ENCODE measurements at places on chromosomes 4 and X.

DNA sequence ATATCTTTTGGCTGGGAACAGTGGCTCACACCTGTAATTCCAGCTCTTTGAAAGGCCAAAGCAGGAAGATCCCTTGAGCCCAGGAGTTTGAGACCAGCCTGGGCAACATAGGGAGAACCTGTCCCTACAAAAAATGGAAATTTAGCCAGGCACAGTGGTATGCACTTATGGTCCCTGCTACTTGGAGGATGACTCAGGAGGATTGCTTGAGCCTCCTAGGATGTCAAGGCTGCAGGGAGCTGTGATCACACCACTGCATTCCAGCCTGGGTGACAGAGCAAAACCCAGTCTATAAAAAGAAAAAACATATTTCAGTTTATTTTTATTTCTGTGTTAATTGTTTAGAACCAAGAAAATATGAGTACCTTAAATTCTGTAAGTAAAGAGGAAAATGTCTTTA lies 123.7 kb downstream of the CBR4 start:
- no peak for DNase-seq

DNA sequence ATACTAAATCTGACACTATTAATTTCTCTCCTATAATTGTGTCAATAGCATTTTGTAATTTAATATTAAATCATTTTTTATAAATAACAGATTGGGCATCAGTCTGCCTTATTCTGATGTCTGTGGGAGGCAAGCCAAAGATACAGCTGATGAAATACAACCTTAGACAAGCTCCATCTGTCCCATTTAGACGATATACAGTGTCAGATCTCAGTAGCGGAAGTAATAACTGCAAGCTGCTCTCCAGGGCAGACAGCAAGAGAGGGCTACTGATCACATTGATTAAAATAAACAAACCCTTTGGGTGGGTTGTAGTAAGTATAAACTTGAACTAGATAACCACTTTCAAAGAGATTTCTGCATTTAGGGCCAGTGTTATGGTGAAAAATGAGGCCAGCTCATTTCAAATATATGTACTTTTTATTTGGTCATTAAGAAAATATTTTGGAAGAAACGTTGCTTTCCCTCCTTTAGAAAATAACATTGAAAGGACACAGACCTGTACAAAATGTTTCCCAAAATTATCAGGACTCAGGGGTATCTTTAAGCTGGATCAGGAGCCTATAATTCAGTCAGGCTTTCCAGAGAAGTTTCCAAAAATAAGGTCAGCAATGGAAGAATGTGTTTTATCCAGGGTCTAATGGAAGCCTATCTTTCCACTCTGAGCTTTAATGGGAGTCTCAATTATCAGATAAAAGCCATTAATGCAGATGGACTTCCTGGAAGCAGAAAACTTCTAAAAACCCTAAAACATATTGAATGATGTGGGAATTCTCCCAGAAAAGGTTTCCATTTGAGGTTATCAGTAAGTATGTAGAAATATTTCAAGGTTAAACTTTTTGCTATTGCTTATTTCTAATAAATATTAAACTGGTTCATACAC lies 1028.8 kb upstream of the IGFBP7 start:
- DNase-seq = no peak

DNA sequence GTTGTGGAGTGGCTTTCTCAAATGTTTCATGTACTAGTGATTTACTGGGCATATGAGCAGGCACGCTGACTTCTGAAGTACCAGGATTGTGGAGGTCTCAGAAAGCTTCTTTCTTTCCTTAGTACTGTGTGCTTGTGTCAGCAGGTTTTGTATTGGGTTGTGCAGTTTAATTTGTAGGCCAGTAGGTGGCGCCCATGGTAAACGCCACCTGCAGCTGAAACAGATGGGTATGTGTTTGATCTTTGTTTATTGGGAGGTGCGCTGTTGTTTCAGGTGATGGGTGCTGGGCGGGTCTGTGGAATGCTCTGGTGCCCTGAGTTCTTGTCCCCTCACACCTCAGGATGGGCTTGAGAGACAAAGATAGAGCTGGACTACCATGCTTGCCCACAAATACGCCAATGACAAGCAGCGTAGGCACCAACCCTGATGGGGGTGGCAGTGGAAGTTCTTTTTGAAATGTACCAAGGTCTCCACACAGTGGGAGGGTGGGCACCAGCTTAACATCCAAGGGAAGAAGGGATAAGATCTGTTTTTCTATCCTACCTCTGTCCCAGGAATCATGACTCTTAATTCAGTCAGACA lies 141.5 kb downstream of the RPS6KA6 start:
- DNase-seq = peak; percentile 0

- peak; percentile 30 for DNase-seq
These were observed 95.3 kb downstream of the FANCB start for GRCh38 chrX:14777525-14777924.

DNA sequence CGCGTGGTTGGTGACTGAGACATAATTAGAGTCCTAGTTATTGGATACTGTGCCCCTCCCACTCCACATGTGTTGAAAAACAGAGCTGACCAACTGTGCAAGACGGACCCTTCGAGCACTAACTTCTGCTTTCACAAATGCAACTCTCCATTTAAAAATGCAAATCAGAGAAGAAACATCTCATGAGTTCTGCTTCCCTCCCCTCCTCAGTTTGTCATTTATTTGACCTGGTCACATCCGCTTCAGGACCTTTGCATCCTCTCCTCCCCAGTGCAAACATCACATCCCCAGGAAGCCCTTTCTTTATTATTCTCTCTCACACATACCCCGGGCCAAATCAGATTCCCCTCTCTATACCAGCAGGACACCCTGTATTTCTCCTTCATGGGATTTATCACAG lies 38.1 kb upstream of the NOCT start:
- no peak for DNase-seq

- no peak for DNase-seq
These were observed 135.4 kb upstream of the FRMPD4 start for GRCh38 chrX:12002876-12003275.

GRCh38 chr4:92433272-92433758 lies 129.5 kb downstream of the GRID2 start:
- DNase-seq = no peak

GRCh38 chr4:138741766-138742377 lies 273.7 kb upstream of the NOCT start:
- DNase-seq = no peak

- no peak for DNase-seq
These were observed 40.1 kb downstream of the NUDT11 start for GRCh38 chrX:51456246-51456645.

DNA sequence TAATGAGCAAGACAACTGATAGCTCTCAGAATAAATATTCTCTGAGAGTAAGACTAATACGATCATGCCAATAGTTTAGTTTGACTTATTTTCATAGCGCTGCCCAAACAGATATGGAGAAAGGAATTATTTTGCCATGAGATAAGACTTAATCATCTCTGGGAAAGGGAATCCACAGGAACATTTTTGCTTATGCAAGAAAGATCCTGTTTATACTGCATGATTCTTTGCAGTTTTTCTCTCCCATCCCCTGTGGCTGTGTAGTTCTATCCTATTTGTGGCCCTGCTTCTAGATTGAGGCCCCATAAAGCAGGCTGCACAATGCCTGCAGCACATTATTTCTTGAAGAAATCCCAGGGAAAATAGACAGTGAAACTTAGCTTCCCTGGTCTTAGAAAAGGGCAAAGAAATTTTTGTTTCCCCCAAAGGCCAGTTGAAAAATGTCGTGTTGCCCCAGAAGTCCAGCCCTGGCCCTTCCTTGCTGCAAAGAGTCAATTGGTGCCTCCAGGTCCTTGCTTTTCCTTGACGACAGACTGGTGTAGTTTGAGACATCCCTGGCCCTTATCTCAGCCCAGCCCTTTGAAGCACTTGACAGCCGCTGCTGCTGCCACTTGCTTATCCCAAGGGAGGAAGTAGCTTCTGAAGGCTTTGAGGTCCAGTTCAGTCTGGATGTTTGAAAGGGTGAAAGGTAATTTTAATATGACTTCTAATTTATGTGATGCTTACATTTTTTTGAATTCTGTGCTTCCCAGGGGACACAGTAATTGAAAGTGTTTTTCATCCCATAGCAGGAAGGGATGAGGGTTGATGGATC lies 45.0 kb upstream of the SH3RF1 start:
- DNase-seq = no peak

- DNase-seq = no peak
These were observed 7.5 kb upstream of the PDLIM3 start for GRCh38 chr4:185542626-185543315.

- DNase-seq = no peak
These were observed 3.0 kb downstream of the ZIC3 start for GRCh38 chrX:137568741-137569469.

GRCh38 chr4:39415678-39416283 lies 9.1 kb downstream of the KLB start:
- DNase-seq = no peak

- DNase-seq = no peak
These were observed 242.9 kb upstream of the GK2 start for GRCh38 chr4:79650794-79651431.

DNA sequence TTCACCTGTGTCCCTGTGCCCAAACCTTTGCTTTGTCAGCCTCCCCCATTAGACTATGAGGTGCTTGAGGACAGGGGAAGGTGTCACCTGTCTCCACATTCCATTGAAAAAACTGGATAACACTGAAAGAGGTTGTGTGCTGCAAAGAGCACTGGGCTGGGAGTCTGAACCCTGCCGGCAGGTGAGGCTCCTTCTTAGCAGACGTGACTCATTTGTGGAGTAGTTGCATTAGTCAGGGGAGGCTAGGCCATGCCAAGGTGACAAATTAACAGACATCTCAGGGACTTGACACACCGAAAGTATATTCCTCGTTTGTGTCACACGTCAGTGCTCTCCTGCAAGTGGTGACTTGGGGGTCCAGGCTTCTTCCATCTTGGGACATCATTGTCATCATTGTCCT lies 95.9 kb upstream of the STX18 start:
- DNase-seq = no peak

- DNase-seq = no peak
These were observed 22.4 kb downstream of the AFF1 start for GRCh38 chr4:86957215-86957614.

GRCh38 chr4:26238426-26238777 lies 82.4 kb upstream of the RBPJ start:
- no peak for DNase-seq

GRCh38 chrX:152928761-152929400 lies 31.0 kb downstream of the ZNF185 start:
- DNase-seq = no peak

DNA sequence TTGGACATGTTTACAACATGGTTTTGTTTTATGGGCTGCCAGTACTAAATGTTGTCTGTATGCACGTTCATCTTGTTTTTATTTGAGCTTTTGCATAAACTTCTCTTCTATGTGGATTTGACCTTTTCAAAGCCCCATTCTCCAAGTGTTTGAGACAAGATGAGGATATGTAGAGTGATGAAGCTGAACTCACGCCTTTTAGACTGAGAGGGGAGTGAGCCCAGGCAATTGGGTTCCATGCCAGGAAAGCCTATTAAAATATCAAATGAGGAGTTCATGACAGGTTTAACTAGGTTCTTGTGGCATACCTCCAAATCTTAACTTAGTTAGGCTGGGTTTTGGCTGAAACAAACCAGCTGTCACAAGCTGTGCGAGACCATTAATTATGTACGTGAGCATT lies 170.4 kb upstream of the LDB2 start:
- no peak for DNase-seq

DNA sequence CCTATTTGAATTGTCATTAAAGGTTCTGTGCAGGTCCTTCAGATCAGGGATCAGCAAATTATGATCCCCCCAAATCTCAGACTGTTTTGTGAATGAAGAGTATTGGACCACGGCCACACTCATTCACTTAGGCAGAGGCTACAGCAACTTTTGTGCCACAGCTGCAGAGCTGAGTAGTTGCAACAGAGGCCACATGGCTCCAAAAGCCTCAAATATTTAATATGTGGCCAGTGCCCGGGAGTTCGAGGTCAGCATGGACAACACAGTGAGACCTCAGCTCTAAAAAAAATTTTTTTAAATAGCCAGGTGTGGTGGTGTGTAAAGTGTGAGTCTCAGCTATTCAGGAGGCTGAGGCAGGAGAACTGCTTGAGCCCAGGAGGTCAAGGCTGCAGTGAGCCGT lies 100.7 kb downstream of the NSUN7 start:
- no peak for DNase-seq

GRCh38 chr4:25901030-25901430 lies 13.0 kb upstream of the SMIM20 start:
- DNase-seq = no peak

- DNase-seq = no peak
These were observed 816.8 kb downstream of the RPA4 start for GRCh38 chrX:97700547-97700946.

DNA sequence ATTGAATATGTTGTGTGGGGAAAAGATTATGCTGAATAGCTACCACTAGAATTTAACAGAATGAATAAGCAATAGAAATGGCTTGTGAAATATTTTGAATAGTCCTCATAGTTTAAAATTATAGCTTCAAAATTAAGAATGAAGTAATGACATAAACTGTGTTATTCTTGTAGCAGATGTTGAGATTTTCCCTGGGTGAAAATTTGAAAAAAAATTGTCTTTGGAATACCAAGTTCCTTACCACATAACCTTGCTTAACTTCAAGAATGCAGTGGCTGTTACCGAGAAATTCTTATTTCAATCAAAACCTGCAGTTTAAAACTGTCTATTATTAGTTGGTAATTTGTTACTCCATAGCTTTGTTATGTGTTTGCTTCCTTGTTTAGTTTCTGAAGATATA lies 1268.6 kb downstream of the RAPGEF2 start:
- no peak for DNase-seq

- no peak for DNase-seq
These were observed 22.1 kb upstream of the OR13H1 start for GRCh38 chrX:131521824-131522223.

GRCh38 chrX:41705680-41706374 lies 17.1 kb downstream of the GPR34 start:
- DNase-seq = no peak

DNA sequence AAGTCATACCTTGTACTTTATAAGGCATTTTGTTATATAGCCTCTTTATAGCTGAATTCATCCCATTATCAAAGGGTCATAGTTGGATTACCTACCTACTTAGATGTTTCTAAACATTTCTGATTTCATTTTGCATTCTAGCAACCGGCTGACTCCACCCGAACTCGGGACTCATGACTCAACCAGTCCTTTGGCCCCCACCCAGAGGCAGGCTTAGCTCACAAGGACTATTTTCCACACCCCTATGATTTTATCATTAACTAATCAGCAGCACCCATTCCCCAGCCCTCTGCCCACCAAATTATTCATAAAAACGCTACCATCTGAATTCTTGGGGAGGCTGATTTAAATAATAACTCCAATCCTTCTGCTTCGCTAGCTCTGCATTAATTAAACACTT lies 79.9 kb upstream of the EGFL6 start:
- no peak for DNase-seq

DNA sequence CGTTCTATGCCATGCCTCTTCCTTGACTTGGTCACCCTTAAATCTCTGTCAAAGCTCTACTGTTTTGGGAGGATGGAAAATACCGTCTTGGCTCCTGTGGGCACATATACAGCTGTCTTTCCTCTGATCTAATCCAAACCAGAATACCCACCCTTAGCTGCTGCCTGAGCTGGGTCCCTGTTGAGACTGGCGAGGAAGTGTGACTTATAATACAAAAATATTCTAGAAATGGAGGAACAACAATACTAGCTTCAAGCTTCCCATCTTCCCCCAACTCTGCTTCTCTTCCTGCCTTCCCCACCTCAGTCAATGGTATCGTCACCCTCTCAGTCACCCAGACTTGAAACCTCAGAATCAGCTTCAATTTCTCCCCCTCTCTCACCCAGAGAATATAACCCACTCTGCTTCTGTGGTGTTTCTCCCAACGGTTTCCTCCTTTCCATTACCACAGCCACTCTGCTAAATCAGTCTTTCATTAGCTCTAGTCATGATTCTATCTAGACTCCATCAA lies 599 bp upstream of the IL2RG start:
- DNase-seq = no peak
